ENCODE measurements at places on chromosomes 2 and 18.

DNA sequence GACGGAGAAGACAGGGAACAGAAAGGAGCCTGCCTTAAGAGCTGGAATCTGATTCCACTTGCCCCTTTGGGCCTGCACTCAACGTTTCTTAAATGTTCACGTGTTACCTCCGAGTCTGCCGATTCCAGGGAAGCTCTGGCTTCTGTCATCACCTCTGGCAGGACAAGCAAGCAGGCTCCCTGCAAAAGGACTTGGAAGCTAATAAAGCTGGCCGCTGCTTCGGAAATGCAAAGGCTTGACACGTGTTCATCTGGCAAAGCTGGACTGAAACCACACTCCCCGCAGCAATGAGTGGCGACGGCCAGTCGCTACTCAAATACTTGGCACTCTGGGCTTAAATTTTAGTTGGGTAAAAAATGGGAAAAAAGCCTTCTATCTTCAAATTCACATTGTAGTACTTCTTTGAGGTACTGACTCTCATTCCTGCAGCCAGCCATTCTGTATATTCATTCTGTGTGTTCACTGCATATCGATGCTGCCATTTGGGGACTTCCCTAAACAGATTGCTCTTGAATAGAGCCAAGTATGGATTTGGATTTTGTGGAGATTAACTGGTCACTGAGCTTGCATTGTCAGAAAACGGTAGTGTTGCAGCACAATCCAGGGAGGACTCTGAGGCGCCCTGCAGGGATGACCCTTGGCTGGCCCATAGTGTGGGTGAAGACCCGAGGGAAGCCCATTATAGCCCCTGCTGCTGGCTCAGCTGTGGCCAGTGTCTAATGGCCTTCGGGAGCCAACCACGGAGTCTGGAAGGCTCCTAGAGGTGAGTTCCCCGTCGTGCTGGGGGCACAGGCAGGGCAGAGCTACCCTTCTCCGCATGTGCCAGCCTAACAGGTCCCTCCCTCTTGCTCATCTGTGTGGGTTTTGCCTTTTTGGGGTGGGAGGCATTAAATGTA is 231.5 kb downstream of the PRKCE start:
- no peak for DNase-seq

DNA sequence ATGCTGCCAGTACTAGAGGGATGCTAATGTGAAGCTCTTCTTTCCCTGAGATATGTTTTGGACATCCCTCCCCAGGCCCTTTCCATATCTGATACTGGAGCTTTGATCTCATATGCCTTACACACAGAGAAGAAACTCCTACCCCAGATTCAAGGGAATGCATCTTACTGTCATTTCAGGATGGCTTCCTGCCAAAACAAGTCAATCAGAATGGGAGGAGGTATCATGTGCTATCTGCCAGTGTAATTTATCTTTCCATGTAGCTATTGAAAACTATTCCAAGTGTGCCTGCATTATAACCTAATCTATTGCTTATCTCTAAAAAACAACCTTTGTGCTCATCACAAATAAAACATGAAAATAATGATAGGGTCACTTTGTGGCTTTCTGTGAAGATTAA is 269.9 kb upstream of the SETBP1 start:
- DNase-seq = no peak

- DNase-seq = no peak
Observed at GRCh38 chr2:98050070-98050469, 36.9 kb upstream of the VWA3B start.

GRCh38 chr18:76432970-76433767 is 61.9 kb downstream of the ZNF516 start:
- DNase-seq = no peak

DNA sequence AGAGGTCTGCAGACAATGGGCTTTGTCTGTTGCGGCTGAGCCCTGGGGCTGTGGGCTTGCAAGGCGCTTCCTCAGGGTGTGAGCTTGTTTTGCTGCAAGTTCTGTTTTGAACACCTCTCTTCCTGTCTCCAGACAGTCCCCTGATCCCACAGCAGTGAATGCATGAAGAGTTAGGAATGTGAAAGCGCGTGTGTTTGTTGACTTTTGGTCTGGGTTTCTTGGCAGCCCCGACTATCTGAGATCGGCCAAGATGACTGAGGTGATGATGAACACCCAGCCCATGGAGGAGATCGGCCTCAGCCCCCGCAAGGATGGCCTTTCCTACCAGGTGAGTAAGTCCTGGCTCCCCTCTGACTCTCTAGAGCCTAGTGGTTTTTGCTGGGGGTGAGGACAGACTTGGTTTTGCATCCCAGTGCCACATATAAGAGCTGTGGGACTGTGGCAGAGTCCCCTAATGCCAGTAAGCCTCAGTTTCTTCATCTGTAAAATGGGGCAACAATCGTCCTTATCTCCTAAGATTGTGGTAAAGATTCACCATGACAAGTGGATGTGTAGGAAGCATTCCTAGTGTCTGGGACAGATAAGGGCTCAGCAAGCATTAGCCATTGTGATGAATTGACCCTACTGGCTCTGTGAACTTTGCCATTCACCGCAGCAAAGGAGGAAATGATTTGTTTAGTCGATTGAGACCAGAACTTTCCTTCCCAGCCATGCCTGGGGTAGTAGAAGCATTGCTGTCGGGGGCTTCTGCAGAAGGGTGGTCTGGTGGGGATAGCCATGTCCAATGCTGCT is 3.0 kb downstream of the LBH start:
- no peak for DNase-seq

- DNase-seq = no peak
Observed at GRCh38 chr2:3408781-3409180, 29.3 kb downstream of the TRAPPC12 start.

- no peak for DNase-seq
Observed at GRCh38 chr2:166439078-166439477, 55.0 kb downstream of the SCN7A start.

GRCh38 chr2:100544911-100545596 is 17.7 kb upstream of the PDCL3 start:
- no peak for DNase-seq

- no peak for DNase-seq
Observed at GRCh38 chr18:25243754-25244153, 108.2 kb downstream of the ZNF521 start.

DNA sequence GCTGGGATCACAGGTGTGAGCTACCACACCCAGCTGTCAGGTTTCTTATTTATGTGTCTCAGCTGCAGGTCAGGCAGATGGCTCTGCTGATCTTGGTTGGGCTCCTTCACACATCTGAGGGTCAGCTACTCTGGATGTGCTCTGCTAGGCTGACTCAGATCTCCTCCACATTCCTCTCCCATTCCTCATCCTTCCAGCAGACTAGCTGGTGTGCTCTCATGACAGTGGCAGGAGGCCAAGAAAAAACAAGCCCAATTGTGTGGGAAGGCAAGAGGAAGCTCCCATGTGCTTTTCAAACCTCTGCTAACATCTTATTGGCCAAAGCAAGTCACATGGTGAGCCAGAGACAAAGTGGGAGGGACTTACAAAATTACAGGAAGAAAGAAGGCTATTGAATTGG is 11.7 kb upstream of the MSH6 start:
- no peak for DNase-seq

DNA sequence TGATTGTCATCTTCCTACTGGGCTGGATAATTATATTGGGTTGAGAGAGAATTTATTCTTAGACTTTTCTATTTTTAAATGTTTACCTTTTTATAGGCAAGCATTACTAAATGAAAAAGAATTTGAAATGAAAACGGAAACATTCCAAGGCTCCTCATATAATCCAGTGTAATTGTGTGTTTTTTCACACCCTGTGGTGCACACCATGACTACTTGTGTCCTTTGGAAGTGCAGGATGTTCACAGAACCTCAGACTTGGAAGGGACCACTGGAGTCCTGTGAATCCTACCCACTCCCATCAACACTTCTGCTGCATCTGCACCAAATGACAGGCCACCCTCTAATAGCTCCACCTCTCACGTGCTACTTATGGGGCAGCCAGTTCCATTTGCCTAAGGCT is 48.0 kb downstream of the NAT8 start:
- no peak for DNase-seq

DNA sequence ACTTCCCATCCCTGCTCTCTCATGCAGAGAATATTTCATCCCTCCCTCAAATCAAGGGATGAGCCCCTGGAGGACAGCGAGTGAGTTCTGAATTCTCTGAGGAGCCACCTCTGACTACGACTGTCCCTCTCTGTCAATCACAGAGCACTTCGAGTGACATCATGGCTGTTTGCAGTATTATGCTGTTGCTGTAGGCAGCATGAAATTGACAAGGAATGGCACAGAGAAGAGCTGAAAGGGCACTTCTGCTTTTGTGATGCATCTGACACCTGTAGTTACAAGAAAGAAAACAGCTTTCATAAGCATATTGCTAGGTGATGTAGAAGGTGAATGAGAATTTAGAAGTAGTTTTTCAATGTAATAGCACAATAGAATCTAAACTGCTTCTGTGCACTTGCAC is 166.9 kb downstream of the ARHGAP15 start:
- no peak for DNase-seq

- DNase-seq = no peak
Observed at GRCh38 chr2:53104263-53104662, 663.3 kb upstream of the CHAC2 start.

- DNase-seq = no peak
Observed at GRCh38 chr2:105082107-105082506, 44.2 kb downstream of the MRPS9 start.

DNA sequence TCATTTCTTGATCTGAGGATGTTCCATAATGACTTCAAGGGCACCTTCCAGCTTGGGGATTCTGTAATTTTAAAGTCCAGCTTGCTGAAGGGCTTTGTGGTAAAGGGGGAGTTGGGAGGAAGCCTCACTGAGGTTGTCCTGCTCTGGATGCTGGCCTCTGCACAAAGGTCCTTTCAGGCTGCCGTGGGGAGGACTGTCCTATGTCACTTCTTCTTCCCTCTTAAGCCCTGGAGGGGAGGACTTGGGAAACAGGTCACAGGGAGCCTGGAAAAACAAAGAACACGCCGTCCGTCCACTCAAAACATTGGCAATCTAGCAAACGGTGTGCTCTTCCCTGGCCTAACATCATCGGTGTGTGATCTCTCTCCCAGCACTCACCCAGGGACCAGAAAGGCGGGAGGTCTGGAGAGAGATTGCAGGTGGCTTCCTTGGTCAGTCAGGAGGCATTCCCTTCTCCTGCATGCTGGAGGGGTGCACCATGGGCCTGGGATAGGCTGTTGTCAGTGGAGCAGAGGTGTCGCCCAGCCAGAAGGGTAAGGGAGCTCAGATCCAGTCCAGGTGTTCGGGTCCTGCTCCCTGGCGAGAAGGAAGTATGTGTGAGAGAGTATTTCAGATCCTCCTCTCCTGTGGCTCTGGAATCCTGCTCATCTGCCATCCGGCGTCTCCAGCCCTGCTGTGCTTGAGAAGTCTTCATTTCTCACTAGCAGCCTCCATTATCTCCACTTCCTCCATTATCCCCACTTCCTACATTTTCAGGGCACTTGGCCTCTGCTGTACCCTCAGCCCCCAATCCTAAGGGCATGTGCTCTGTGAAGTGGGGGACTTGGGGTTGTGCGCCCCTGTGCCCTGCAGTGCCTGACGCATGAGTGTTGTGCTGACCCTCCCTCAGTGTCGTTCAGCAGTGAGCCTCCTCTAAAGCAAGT is 20.1 kb downstream of the ASAP2 start:
- no peak for DNase-seq

DNA sequence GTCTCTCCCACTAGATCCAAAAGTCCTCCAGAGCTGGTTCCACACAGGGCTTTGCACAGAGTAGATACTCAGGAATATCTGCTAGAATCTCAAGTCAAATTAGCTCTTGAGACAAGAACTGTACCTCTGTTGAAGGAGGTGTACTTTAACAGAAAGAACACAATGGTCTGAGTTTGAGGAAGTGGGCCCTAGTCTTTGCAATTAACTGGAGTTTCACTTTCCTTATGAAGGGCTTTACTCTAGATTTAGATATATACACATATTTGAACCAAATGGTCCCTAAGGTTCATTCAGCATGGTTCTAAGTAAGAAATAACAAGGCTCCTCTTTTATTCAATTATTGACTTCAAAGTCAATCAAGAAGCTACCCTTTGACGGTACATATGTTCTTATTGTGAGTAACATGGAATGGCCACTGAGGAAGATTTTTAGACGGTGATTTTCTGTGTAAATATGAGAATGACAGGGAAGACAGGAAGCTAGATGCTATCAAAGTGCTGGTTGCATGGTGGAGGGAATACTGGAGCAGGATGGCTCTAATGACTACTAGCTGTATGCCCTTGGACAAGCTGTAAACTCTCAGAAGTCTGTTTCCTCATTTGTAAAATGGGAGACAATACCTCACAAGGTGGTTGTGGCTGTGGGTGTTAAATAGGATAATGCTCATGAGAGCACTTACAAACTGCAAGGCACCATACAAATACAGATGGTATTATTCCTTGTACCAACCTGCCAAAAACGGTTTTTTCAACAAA is 73.5 kb upstream of the SERTAD2 start:
- DNase-seq = peak; percentile 22

DNA sequence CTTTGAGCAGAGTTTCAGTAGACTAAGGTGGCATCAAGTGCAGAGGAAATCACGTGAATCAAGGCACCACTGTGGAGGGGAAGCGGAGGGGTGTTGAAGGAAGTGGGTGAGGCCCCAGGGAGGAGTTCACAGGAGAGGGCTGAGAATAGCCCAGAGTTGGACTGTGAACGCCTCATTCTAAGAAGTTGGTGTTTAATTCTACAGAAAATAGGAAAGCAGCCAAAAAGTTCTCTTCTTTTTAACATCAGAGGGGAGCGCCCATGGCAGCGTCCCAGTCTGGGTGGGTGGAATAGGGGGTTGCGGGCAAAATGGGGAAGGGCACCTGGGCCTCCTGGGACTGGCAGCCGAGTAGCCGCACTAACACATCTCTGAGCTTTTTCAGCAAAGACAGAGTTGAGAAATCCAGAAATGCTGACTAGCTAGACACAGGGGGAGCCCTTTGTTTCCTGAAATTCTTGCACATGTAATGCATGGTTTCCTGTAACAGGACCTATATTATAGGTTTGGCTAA is 97.0 kb downstream of the NEB start:
- DNase-seq = no peak

DNA sequence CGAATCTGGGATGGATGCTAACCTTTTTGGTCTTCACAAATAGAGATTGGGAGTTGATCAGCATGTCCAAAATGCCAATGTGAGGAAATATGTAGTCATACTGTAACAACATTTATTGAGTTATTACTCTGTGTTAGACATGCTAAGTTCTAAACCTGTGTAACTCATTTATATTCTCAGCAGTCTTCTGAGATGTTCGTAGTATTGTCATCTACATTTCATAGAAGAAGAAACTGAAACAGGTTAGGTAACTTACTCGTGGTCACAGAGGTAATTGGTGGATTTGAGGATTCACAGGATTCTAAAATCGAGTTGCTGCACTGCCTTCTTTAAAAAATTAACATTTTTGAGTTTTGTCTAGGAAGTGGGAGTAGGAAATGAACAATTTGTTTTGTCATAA is 162.1 kb downstream of the UBE2E3 start:
- no peak for DNase-seq

DNA sequence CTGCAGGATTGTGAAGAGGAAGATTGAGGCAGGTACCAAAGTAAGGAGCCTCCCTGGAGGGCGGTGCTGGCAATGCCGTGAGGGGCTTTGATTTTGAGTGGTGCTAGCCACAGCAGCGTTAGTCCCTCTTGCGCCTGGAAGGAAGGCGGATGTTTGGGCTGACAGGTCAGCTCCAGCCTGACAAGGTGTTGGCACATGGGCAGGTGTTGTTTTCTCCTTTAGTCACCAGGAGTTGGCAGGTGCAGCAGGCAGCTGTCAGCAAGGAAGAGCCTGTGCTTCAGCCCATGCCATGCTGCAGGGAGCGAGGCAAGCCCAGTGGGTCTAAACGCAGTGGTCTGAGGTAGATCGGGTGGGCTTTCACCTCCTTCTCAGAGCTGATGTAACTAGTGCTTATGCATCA is 8.5 kb downstream of the SEC11C start:
- DNase-seq = no peak

- DNase-seq = no peak
Observed at GRCh38 chr2:101232770-101233169, 19.9 kb upstream of the CNOT11 start.

GRCh38 chr2:54053830-54054229 is 61.6 kb upstream of the ACYP2 start:
- no peak for DNase-seq

Data from GM12891 (cell line).